Activated CD4-positive, alpha-beta T cell treated with anti-CD3 and anti-CD28 coated beads, Interleukin-2, amount 50 U/mL, for 1 hour (primary cell): ENCODE measurements at places on chromosomes 16 and 17.

- DNase-seq = no peak
Observed at GRCh38 chr16:82641336-82641984, 14.7 kb downstream of the CDH13 start.

DNA sequence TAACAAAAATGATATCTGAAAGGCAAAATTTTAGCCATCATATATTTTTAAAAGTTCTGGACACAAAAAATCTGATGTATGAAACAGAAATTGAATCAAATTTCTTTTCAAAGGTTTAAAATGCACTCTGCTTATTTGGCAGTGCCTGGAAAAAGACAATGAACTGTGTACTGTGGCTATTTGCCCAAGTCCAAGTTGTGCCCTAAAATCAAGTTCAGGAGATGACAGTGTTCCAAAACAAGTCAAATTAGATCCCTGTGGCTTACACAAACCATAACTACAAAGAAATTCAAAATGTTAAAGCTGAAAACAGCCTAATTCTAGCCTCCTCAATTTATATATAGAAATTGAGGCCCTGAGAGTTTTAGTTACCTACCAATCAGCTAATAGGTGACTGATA lies 25.6 kb downstream of the CMC2 start:
- no peak for DNase-seq

- DNase-seq = no peak
Observed at GRCh38 chr17:42832213-42832933, 824 bp upstream of the PSME3 start.

GRCh38 chr17:83030432-83030831 lies 49.0 kb upstream of the METRNL start:
- DNase-seq = no peak

DNA sequence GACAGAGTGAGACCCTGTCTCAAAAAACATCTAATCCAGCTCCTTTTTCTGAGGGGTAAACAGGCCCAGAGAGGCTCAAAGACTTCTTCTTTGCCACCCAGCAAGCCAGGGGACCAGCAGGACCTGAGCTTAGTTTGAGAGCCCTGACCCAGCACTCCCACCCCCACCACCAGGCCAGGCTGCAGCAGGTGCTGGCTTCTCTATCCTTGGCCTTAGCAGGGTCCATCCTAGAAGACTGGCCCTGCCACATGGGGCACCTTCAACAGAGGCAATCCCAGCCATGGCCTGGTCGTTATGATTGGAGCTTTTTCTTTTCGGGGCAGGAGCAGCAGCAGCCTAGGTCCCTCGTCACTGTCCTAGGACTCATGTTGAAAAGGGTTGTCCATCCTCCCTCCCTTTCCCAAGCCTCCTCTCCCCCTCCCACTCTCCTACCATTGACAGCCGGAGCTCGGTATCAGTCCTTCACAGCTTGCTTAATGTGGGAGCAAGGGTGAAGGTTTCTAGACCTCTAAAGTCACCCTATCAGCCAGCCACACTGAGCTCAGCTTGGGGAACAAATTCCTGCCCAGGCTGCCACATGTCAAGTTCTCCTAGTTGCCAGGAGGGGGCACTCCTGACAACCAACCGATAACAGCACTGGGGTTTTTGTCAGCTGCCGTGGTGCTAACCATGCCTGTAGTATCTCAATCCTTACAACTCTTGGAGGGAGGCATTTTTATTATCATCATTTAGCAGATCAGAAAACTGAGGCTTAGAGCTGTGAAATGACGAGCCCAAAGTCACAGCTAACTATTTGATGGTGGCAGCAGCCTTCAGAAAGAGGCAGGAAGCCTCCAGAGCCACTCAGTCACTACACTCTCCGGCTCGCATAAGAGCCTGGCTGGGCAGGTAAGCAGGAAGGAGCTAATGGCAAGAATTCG lies 11.2 kb downstream of the MRPL27 start:
- peak; percentile 51 for DNase-seq

- no peak for DNase-seq
Observed at GRCh38 chr17:14813649-14814370, 451.3 kb downstream of the PMP22 start.
